ENCODE measurements at places on chromosomes 4 and X. TPM values are rescaled to one million over a fixed set of nuclear protein-coding genes. Genes with fewer than 3 reads are reported as not detected.
A peak's percentile ranks its signal among the peaks of the same experiment; 100 is the strongest.

The GATA1 gene
- polyA plus RNA-seq, result not detected

The TGIF2LX gene
- not detected for polyA plus RNA-seq

The CXCL8 gene
- 1.6 TPM for polyA plus RNA-seq

The CHST7 gene
- polyA plus RNA-seq, result 10.6 TPM

The TBC1D9 gene
- polyA plus RNA-seq, result 5.1 TPM

The PCDH7 gene
- 1.00 TPM for polyA plus RNA-seq

The FATE1 gene
- 0.23 TPM for polyA plus RNA-seq

The SMIM43 gene
- polyA plus RNA-seq, result 0.07 TPM

- peak; percentile 60 for DNase-seq
Observed at GRCh38 chr4:122700178-122700725, 32.3 kb upstream of the BBS12 start.

GRCh38 chr4:13312264-13312663 is 171.9 kb downstream of the RAB28 start:
- no peak for DNase-seq

GRCh38 chrX:130212371-130212770 is 40.6 kb downstream of the RAB33A start:
- DNase-seq, result no peak

- no peak for DNase-seq
Observed at GRCh38 chr4:76055016-76055415, 19.1 kb upstream of the CXCL11 start.

DNA sequence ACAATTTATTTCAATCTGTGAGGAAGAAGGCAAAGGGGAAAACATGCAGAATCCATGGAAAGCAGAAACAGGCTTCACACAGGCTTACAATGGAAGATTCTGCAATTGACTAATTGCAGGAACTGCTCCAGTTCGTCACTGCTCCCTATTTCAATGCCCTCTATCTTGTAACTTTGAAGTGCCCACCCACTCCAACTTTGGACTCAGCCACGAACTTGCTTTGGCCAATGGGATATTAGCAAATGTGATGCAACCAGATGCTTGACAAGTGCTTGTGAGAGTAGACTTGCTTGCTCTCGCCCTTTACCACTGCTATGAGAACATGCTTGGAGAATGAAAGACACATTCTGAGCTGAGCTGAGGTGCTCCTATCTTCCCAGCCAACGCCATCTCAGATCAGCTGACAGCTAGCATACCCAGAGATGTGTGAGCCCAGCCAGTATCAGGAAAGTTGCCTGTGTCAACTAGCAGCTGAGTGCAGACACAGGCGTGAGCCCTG is 105.7 kb upstream of the PTCHD1 start:
- no peak for DNase-seq

- DNase-seq, result no peak
Observed at GRCh38 chrX:132737743-132738142, 220.7 kb downstream of the HS6ST2 start.

Data from right cardiac atrium (tissue), 5 donors.